DMS 273 treated with DMSO at 0.1 percent for 48 hours (cell line): ENCODE measurements at places on chromosomes 1 and 21.

DNA sequence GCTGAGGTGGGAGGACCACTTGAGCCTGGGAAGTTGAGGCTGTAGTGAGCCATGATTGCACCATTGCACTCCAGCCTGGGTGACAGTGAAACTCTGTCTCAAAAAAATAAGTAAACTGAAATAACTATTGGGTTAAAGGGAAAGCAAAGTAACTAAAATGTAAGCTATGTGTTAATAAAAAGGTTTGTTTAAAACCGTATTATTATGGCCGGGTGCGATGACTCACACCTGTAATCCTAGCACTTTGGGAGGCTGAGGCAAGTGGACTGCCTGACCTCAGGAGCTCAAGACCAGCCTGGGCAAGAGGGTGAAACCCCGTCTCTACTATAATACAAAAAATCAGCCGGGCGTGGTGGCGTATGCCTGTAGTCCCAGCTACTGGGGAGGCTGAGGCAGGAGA lies 27.0 kb downstream of the NVL start:
- DNase-seq = no peak

GRCh38 chr1:244035358-244035757 lies 15.7 kb upstream of the ZBTB18 start:
- DNase-seq = no peak

GRCh38 chr1:207030522-207031009 lies 2.0 kb downstream of the C1orf116 start:
- DNase-seq = no peak

DNA sequence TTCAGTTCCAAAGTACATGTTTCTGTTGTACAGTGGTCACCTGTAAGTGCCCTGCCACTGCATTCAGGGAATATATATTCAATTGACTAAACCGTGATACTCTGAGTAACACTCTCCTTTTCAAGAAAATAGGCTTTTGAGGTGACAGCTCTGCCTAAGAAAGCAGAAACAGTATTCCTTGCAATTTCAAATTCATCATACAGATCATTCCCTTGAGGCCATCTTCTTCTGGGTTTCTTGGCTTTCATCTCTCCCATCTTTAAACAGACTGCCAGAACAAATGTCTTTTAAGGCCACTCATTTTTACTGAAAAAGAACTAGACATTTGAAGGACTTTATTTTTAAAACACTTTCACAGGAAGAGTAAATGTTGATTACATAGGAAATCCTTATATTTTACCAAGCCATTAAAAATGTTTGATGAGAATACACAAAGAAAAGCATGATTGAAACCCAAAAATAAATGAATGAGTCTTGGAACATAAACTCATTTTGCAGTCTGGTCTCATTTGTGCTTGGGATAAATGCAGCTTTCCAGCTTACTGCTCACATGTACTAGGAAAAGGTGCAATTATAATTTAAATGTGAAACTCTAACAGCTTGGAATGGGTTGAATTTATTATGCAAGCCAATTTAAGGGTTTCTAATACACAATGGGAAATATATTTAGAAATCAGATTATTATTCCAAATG lies 34.7 kb downstream of the PLPPR5 start:
- DNase-seq = no peak

DNA sequence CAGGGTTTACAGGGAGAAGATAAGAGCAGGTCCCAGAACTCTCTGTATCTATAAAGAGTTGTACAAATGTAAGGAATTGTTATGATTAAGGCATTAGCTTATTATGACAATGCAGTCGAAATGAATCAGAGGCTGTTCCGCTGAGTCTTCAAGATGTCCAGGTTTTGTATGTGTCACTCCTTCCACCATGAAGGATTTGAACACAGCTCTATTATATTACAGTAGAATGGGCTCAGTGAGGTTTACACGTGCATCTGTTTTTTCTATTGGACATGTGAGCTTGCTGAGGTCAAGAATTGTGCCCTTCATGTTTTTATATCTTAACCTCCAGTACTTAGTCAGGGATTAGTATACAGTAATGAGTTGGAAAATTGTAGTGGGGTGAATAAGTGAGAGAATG lies 86.3 kb downstream of the MPZL1 start:
- DNase-seq = no peak

GRCh38 chr1:115219927-115220326 lies 118.1 kb downstream of the NGF start:
- DNase-seq = no peak

DNA sequence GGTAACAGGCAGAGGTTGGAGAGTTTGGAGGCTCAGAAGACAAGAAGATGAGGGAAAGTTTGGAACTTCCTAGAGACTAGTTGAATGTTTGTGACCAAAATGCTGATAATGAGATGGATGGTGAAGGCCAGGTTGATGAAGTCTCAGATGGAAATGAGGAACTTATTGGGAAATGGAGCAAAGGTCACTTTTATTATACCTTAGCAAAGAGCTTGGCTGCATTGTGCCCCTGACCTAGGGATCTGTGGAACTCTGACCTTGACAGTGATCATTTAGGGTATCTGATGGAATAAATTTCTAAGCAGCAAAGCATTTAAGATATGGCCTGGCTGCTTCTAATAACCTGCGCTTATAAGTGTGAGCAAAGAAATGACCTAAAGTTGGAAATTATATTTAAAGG lies 17.2 kb downstream of the FAM3B start:
- DNase-seq = no peak

GRCh38 chr1:4059270-4059669 lies 159.2 kb upstream of the C1orf174 start:
- no peak for DNase-seq

DNA sequence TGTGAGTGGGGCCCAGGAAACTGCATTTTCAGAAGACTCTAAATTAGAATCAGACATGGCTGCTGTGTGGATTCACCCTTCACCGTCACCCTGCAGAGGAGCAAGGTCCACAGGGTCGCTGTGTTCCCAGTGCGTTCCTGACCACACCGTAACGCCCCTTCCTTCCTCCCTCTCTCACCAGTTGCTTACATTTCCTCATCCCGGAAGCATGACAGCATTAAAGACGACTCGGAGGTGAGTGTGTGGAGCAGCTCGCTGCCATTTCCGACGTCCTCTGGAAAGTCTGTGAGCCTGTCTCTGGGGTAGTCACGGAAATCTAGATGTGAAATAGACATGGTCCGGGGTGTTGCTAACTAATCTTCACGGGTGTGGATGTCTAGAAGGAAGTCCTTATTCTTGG lies 45.9 kb downstream of the FAAP20 start:
- no peak for DNase-seq

GRCh38 chr1:37092937-37093336 lies 58.6 kb upstream of the GRIK3 start:
- no peak for DNase-seq

- no peak for DNase-seq
Measured at GRCh38 chr1:234971586-234972297, 156.9 kb downstream of the TOMM20 start.

DNA sequence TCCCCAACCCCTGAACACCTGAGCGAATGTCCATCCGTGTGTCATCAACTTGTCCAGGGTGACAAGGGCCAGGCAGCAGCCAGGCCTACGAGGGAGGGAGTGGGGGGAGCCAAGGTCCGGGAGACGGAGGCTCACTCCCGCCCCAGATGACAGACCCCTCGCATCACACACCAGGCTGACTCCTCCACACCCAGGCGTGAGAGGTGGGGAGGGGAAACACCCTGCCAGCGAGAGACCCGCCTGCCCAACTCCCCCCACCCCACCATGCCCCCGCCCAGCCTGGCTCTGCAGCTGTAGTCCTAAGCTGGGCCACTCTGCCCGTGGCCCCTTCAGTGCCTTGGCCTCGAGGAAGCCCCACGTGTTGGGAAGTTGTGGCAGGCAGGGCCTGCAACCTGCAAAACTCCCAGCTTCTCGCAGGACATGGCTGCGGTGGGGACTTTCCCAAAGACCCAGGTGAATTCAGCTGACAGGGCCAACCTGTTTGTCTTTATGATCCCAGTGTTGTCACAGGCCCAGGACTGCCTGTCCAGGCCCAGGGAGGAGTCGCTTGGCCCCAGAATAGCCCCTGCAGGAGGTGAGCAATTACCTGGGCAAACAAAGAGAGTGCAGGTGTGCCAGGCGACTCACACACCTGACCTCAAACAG lies 62.9 kb downstream of the RIPK4 start:
- no peak for DNase-seq

DNA sequence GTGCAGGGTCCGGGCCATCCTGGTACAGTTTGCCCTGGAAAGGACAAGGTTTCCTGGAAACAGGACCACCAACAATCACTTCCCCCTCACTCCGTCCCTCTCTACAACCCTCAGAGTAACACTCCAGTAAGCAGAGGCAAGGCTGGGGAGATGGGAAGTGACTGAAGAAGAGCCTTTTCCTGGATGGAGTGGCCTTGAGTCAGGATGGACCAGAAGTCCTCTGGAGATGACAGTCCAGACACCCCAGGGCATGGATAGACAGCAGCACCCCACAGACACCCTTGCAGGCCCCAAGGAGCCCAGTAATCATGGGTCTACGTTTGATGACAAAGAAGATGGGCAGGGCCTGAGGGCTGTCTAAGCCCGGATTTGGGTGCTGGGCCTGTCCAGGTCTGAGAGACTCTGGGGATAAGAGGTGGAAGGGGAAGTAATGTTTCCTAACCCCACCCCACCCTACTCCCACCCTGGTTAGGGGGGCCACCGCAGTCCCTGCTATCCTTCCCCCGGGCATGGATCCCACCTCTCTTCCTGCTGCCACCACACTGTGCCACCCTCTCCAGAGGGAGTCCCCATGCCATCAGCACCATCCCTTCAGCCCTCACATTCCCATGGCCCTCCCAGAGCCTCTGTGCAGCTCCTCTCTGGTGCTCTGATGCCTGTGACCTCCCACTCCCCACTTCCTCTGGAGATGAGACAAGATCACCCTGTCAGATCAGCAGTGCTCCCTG lies 7.2 kb upstream of the S100A8 start:
- no peak for DNase-seq

- DNase-seq = no peak
Measured at GRCh38 chr1:32151319-32151787, 28.1 kb upstream of the TXLNA start.

- no peak for DNase-seq
Measured at GRCh38 chr1:150562446-150563339, 13.5 kb downstream of the ADAMTSL4 start.

DNA sequence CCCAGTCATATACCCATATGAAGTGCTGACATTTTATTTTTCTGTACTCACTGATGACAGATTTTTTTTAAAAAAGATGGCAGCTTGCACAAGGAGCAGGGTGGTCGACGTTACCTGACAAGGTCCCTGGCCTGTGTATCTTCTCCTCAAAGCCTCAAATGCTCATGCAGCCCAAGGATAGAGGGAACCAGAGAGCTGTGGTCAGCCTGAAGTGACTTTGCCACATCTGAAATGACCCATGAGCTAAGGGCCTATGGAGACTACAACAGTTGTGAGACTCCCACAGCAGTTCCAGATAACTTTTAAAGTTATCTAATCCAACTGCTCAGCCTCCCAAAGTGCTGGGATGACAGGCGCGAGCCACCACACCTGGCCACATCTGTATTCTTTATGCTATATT lies 131.1 kb downstream of the GLUL start:
- DNase-seq = no peak

DNA sequence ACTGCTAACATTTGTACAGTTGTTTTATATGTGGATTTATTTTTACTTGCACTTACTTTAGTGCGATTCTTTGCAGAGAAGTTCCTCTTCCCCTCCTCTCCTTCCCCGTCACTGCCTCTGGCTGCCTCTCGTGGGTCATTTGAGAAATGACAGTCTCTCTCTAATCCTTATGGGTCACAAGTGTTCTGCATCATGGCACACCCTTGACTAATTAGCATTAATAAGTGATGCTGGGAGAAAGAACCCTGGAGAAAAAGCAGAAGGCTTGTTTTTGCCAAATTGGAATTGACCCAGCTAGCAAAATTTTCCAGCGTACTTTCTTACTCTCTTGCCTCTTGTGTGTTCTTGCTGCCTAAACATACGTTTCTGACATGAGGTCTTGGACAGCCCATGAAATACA lies 301.2 kb downstream of the DUSP10 start:
- DNase-seq = no peak

DNA sequence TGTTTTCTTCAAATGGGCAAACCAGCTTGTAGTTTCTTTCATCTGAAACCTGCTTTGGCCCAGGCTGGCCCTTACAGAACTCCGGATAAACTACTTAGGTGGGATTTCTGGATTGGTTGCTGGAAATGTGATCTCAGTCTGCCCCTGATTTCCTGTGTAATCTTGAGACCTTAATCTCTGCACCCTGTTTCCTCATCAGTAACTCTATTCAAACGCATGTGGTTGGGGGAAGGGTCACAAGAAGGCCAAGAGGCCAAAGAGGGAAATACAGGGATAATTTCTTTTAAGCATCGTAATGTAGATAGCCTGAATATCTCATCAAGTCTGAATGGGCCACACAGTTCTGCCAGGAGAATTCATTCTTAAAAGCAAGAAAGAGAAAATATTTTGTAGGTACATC lies 483.6 kb downstream of the LTN1 start:
- no peak for DNase-seq

DNA sequence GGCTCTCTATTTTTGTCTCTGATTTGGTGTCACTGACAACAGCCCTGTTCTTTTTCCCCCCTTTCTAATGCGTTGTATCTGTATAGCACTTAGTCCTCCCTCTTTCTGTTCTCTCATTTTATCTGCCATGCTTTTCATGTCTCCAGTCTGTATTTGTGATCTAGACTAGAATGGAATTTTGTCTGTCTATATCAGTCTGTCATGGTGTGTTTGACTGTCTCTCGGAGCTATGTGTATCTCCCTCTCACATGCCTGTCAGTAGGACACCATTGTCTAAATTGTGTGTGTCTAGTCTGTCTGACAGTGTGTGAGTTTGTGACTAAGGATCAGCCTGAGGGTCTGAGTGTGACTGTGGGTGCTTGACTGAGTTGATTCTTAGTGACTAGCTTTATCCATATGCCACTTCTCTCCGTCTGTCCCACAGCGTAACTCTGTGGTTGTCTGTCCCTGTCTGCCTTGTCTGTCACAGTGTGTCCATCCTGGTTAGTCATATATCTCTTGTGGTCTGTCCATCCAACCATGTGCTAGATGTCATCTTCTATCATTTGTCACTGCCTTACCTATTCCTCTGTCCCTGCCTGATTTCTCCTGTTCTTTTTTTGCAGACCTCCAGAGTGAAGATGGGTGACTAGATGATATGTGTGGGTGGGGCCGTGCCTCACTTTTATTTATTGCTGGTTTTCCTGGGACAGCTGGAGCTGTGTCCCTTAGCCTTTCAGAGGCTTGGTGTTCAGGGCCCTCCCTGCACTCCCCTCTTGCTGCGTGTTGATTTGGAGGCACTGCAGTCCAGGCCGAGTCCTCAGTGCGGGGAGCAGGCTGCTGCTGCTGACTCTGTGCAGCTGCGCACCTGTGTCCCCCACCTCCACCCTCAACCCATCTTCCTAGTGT lies 1.4 kb upstream of the B4GALT2 start:
- DNase-seq = no peak

DNA sequence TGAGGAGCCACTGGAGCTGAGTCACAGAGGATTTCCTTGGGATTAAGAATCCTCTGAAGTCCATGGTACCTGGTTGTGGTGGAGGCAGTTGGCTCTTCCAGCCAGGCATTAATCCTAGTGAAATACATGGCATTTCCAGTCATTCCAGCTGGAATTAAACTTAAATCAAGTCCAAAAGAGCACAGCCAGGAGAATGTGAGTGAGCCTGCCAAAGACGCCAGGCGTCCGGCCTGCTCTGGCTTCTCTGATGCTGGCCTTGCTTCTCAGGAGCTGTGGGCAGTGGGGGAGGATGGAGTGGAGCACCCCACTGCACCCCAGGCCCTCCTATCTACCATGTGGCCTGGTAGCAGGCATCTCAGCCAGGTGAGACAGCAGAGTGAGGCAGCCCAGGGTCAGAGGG lies 23.4 kb upstream of the TENT5C start:
- DNase-seq = no peak
